ENCODE measurements at places on chromosomes 5 and 9. TPM values are rescaled to one million over a fixed set of nuclear protein-coding genes. Genes with fewer than 3 reads are reported as not detected.

DNA sequence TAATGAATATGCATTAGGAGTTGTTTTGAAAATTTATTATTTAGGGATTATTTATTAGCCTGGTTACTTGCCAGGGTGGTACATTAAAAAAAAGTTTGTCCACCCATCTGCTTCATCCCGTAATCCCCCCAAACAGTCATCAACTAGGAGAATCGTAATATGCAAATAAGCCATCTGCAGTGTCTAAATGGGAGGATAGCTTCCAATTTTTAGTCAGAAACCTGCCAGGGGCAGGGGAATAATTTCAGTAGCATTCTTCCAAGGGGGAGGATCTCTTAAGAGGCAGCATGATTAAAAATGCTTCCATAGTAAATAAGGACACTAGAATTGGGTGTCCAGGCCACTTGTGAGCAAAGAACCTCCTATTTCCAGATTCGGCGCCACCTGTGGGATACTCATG lies 43.3 kb downstream of the SH3GL2 start:
- no peak for DNase-seq

FAM78A gene
- 8.9 TPM for total RNA-seq

- DNase-seq: no peak
Observed at GRCh38 chr9:24416136-24416535, 129.6 kb downstream of the IZUMO3 start.

DNA sequence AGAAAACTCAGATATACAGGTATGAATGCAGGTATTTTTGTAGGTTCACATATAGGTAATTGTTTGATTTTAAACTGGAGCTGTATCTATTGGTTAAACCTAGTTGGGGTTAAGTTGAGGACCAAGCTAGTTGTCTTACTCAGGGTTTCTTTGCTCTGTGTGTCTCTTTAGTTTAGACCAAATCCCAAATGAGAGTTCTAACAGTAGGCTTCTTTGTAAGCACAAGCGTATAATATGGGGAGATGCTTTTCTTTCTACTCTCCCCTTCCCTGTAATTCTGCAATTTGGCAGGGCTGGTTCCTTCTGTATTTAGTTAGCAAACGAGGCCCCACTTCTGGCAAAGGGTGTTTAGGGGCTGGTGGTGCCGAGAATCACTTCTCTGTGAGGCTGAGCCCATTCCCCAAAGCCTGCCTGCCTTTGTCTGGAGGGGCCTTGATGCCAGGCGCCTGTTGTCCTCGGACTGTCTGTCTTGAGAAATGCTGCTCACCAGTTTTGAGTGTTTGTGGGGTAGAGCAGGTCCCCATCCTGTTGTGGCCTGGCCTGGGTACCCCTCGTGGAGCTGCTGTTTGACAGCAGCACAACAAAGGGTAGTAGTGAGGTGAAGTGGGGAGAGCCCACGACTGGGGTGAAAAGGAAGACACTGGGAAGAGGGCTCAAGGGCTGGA lies 259.3 kb downstream of the FANCC start:
- DNase-seq: no peak

GRCh38 chr9:124420991-124421543 lies 5.8 kb upstream of the PSMB7 start:
- DNase-seq: no peak

GRCh38 chr5:180785794-180786221 lies 16.8 kb downstream of the MGAT1 start:
- DNase-seq: peak; percentile 83

DNA sequence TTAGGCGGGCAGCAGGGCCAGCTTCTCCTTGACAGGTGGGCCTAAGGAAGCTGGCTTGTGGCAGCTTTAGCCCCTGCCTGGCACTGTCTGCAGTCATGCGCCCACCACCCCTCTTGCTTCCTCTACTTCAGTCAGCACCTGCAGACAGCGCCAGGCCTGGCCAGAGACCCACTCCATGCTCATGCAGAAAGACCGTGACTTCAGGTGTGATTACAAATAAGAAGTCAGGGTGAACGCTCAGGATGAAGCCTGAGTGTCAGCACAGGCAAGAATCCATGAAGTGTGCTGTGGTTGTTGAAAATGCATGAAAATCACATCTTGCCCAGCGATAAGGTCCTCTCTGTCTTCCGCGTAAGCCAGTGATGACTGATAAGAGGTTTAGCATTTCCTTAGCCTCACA lies 3.4 kb downstream of the CSF2 start:
- no peak for DNase-seq

- DNase-seq: no peak
Observed at GRCh38 chr5:133274597-133274935, 222.8 kb downstream of the HSPA4 start.

DNA sequence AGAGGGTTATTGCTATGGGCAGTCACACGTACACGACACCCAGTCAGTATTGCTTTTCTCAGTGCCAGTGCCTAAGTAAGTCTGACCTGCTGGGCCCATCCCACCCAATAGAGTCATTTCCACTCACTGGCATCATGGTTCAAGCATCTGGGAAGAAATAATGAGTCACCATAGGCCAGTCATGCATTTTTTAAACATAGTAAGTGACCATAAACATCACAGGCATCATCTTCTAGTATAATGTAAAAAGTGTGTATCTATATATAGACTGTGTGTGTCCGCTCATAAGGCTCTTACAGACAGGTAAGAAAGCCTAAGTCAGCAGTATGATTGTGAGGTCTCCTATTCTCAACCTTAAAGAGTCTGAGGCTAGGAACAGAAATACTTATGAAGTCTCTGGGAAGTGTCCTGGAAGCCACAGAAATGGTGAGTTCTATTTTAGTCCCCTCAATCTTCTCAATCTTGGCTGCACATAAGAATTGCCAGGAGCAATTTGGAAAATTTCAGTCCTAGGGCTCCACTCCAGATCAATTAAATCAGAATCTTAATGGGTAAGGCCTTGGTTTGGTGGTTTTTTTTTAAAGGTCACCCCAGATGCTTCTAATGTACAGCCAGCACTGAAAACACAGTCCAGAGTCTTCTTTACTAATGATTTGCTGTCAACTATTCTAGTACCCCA lies 65.2 kb downstream of the ZNF366 start:
- DNase-seq: no peak

- DNase-seq: no peak
Observed at GRCh38 chr5:66747607-66748006, 151.4 kb downstream of the MAST4 start.

GRCh38 chr5:118451697-118452247 lies 536.6 kb downstream of the DTWD2 start:
- no peak for DNase-seq

- no peak for DNase-seq
Observed at GRCh38 chr5:92222449-92222848, 839.3 kb upstream of the ARRDC3 start.

GRCh38 chr5:147187099-147187540 lies 47.7 kb upstream of the STK32A start:
- DNase-seq: no peak

GRCh38 chr5:97049175-97049574 lies 93.2 kb downstream of the LIX1 start:
- no peak for DNase-seq

- no peak for DNase-seq
Observed at GRCh38 chr9:7983490-7983889, 183.9 kb upstream of the DMAC1 start.

DNA sequence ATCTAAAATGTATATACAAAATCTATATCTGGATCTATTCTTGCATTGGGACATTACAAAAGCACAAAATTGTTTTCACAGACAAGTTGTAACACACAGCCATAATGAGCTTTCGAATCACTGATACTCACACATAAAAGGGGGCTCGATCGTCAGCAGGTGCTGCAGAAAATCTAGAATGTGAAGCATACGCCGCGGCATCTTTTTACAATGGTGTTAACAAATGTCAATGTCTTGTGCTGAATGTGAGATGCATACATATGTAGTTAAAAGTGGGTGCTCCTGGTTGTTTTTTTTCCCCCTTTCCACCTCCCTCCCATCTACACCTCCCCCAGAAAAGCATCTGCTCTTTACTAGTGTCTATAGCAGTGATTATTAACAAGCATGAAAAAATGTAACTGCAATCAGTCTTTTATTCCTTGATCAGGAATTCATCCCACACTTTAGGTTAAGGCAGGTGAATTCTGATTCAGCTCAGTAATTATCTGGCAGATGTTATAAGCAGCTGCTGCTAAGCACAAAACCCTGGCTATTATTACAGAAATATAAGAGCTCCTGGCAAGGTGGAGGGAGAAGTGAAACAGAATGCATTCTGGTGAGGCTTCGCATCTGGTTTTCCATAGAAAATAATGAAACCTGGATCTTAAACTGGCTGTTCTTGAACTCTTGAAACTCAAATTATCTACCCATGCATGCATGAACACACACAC lies 114.1 kb downstream of the MPDZ start:
- no peak for DNase-seq

REEP5 gene
- total RNA-seq: 28.4 TPM

HMMR gene
- total RNA-seq: 5.3 TPM
